ENCODE measurements at places on chromosomes 6 and 20.

- DNase-seq = no peak
Observed at GRCh38 chr6:15255481-15255880, 9.6 kb downstream of the JARID2 start.

- DNase-seq = no peak
Observed at GRCh38 chr6:20724443-20725190, 190.4 kb downstream of the CDKAL1 start.

- DNase-seq = no peak
Observed at GRCh38 chr20:6829510-6830116, 62.1 kb downstream of the BMP2 start.

- no peak for DNase-seq
Observed at GRCh38 chr20:46394872-46395760, 11.3 kb downstream of the ELMO2 start.

GRCh38 chr6:40394381-40394780 is 192.8 kb downstream of the LRFN2 start:
- no peak for DNase-seq

DNA sequence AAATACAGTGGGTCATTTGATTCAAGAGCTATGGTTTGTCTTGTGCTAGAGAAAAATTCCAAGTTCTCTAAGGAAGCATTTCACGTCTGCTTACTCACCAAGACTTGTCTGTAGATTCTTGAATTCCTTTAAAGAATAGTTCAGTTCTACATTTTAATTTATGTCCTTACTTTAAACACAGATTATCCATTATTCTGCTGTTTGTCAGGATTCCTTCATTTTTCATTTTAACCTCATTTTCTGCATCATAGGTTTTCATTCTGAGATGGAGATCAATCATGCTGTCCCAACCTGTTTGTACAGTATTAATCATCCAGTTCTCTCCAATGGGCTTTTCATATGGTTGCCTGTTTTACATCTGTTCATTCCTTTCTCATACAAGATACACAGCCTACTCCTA is 24.5 kb upstream of the POPDC3 start:
- DNase-seq = no peak

- no peak for DNase-seq
Observed at GRCh38 chr6:88890860-88891845, 72.3 kb downstream of the RNGTT start.

GRCh38 chr6:111068109-111068865 is 19.0 kb upstream of the SLC16A10 start:
- DNase-seq = no peak

DNA sequence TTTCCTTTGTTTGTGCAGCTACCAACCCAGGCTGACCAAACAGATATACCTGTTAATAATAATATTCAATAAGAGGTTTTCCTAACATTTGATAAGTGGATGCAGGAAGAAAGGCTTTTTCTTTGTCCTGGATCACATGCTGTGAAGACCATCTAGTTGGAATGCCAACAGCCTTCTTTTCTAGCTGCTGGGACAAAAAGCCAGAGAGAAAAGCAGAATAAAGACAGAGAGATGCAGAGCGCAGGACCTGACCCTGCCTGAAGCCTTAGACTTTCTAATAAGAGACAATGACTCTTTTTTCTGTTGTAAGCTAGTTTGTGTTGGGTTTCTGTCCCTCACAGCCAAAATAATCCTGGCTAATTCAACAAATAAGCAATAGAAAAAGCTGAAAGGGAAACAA is 308.2 kb downstream of the PHF3 start:
- DNase-seq = no peak

GRCh38 chr6:151962246-151962846 is 154.9 kb downstream of the ESR1 start:
- DNase-seq = peak; percentile 29

DNA sequence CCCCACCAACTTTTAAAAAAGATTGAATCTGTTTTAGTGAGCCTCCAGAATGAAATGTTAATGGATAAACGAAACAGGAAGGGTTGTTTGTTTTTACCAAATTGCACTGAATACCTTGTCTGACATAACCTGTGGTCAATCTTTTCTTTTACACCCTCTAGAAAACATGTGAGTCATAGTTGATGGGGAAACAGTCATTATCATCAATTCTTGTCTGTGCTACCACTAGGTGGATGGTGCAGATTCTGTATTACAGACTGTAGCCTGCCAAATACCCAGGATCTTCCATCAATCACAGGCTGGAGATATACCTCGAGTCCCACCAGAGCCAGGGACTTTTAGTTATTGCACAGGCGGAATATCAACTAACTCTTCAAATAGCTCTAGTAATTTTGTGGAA is 29.5 kb upstream of the PKIB start:
- no peak for DNase-seq

GRCh38 chr6:118504611-118505010 is 43.5 kb upstream of the PLN start:
- DNase-seq = no peak

GRCh38 chr20:36064658-36065426 is 89.7 kb upstream of the EPB41L1 start:
- peak; percentile 93 for DNase-seq

DNA sequence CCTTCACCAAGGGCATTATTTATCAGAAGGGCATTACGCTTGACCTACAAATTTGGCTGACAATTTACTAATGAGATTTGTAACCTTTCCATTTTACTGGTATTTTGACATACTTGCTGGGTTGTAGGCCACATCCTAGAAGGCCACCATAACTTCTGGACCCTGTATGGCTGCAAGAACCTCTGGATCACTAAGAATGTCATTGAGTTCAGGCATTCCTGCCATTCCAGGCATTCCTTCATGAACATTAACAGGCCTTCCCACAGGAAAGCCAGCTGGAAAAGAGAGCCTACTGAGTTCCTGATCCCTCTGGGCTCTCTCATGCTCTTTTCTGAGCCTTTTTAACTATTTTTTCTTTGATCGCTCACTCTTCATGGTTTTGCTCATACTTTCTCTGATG is 28.4 kb upstream of the SLC35A1 start:
- no peak for DNase-seq

DNA sequence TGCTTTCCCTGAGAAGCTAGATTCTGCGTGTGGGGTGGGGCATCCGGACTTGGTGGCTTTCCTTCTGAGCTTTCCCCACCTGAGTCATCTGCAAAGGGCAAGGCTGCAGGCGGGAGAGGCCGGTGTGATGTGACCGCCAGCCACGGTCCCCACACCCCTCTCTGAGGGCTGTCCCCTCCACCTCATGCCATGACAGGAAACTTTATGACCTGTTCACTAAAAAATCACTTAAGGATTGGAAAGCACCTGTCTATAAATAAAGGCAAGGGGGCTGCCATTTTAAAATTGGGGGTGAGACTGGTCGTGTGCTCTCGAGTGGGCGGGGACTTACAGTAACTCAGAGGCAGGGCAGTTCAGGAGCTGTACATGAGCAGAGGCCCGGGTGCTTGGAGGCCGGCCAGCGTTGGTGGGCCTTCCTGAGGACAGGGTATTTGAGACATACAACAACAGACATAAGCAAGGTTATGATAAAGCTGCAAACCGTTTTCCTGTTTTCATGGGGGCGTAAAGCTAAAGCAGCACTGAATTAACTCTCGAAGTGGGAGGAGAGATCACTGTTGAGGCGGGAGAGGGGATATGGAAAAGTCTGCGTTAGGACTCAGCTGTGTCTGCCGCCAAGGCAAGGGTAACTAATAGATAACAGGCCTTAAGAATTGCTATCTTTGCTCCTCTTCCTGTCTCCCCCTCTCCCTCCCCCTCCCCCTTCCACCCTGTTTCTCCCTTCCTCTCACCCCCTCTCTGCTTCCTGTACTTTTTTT is 16.1 kb upstream of the SERPINB1 start:
- no peak for DNase-seq

DNA sequence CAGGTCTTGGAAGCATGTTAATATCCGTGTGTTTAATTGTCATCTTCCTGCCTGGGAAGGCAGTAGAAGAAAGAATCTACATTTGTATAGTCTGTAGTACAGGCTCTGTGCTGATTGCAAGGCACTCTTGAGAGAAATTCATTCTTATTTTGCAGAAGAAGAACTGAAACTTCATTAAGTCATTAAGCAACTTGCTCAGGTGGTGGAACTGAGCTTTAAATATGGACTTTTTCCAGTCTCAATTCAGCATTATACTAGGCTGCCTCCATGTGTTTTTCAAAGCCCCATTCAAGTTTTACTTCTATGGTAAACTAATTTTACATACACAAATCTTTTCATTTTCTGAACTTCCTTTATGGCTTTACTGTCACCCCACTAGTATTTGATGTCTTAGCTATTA is 18.7 kb downstream of the ZNF451 start:
- DNase-seq = no peak

DNA sequence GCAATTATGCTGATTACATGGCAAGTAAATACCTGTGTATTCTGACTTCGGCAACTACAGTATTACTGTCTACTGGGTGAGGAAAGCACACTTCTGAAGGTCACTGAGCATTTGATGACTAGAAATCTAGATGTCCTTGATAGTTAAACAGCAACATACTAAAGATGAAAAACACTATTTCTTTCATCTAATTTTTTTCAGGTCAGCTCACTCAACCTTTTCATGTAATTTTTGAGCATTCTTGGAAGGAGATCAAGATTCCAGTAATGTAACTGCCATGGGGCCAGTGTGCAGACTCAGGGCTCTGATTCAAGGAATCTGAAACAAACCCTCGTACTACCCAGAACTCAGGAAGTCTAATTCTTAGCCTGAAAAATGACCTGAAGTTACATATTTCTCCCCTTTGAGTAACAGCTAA is 222.6 kb upstream of the TAB2 start:
- DNase-seq = no peak

DNA sequence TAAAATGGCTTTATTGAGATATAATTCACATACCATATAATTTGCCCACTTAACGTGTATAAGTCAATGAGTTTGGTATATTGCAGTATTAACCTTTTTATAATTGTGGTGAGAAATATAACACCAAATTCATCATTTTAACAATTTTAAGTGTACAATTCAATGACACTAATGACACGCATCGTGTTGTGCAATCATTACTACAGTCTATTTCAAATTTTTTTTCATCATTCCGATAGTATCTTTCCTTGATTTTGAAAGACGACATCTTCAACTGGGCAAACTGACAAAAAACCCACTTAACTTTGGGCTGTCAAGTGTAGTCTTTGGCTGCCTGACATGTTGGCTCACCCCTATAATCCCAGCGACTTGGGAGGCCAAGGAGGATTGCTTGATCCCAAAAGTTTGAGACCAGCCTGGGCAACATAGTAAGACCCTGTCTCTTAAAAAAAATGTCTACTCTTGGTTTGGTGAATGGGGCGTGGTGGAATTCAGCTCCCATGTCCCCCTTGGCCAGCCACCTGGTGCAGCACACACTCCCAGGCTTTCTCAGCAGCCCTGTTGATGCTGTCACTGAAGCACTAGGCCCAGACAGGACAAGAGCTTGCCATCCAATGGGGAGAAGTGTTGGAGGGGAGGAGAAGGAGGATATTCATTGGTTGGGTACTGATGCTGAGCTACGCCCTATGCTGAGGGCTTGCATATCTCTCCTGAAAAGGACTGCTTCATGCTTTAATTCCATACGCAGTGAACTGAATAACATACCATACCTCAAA is 150.5 kb downstream of the CD83 start:
- no peak for DNase-seq

GRCh38 chr6:387293-387741 is 4.2 kb upstream of the IRF4 start:
- DNase-seq = no peak

DNA sequence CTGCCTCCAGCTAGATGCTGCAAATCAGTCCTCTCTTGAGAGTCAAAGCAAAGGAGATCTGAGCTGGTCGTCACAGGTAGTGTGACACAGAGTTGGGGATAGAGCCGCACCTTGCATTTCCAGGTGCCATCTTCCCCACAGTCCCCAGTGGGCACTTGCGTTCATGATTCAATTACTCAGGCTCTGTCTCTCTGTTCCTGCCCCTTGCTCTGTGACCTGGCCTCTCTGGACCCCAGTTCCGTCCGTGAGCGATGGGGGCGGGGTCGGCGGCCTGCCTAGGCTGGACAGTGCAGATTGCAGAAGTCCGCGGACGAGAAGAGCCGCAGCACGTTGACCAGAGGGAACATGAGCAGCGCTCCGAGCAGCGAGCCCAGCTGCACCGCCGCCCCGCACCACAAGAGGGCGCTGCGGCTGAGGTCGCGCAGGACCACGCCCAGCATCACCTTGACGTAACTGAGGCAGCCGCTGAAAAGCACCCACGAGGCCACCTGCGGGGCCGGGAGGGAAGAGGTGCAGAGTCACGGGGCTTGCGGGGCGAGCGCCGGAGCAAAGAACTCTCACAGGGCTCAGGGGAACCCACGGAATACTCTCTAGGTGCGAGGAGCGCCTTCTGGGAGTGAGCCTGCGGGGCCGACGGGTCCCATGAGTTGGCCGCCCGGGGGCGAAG is 7.4 kb downstream of the SLC52A3 start:
- DNase-seq = peak; percentile 58

DNA sequence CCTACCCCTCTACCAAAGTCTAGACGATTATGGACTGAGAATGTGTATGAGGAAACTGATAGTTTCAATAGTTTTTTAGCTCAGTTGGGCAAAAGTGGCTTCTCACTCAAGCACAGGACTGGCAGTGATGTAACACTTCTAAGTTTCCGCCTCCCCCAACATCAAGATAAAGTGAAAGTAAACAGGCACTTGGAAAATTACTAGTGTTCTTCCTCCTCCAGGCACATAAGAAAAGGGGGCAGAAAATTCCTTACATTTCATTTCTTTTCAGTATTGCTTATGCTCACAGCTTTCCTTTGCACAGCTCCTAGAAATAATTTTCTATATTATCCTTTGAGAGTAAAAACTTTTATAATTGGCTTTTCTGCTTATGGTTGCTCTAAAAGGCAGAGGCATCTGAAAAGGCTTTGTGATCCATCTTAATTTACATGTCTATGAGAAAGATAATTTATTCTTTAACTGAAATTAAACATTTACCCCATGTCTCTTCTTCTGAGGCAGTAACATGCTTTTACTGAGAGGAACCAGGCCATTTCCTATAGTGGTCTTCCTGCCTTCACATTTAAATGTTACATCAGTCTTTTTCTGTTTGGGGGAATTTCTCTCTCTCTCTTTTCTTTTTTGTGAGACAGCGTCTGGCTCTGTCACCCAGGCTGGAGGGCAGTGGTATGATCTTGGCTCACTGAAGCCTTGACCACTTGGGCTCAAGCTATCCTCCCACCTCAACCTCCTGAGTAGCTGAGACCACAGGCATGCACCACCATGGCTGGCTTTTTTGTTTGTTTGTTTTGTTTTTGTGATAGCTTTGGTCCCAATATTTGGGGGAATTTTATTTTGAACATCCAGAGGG is 65.0 kb upstream of the EEF1A1 start:
- DNase-seq = peak; percentile 65

GRCh38 chr6:37429352-37429750 is 3.7 kb upstream of the CMTR1 start:
- DNase-seq = no peak
